Smooth muscle cell of bladder (primary cell): ENCODE measurements at places on chromosomes 16 and 17. TPM values are rescaled to one million over a fixed set of nuclear protein-coding genes. Genes with fewer than 3 reads are reported as not detected.

The CHST4 gene
- not detected in 2 replicates for total RNA-seq

The ZNF200 gene
- 6.5 and 7.4 TPM in 2 replicates for total RNA-seq

The CD7 gene
- total RNA-seq, result 0.09 and 0.14 TPM in 2 replicates

The GGT6 gene
- total RNA-seq, result not detected in 2 replicates

The TEKT1 gene
- total RNA-seq, result not detected in 2 replicates

The NPW gene
- 0.18 and 0.43 TPM in 2 replicates for total RNA-seq

The TBX6 gene
- under 0.01 and 0.09 TPM in 2 replicates for total RNA-seq

The SGCA gene
- total RNA-seq, result 0.18 TPM in 1 of 2 replicates, not detected in the other

The SHBG gene
- total RNA-seq, result 0.57 and 148 TPM in 2 replicates

The PLLP gene
- total RNA-seq, result not detected in 2 replicates

The FOXF1 gene
- total RNA-seq, result 11.8 and 15.6 TPM in 2 replicates

The MRPL10 gene
- 16.5 and 21.0 TPM in 2 replicates for total RNA-seq

The MMP25 gene
- total RNA-seq, result under 0.01 TPM in 1 of 2 replicates, not detected in the other

The NTN1 gene
- total RNA-seq, result 0.09 and 0.14 TPM in 2 replicates

The DECR2 gene
- total RNA-seq, result 9.9 and 11.4 TPM in 2 replicates

The C1QTNF8 gene
- not detected in 2 replicates for total RNA-seq

The TAF15 gene
- total RNA-seq, result 49.5 and 55.0 TPM in 2 replicates

The ASGR1 gene
- total RNA-seq, result 0.28 and 0.37 TPM in 2 replicates

The DBNDD1 gene
- total RNA-seq, result 0.65 and 0.71 TPM in 2 replicates

The SLC38A8 gene
- total RNA-seq, result not detected in 2 replicates

The CHST6 gene
- 1.6 and 1.7 TPM in 2 replicates for total RNA-seq

The NACA2 gene
- not detected in 2 replicates for total RNA-seq

The SDK2 gene
- under 0.01 and 0.09 TPM in 2 replicates for total RNA-seq

The PPP1R27 gene
- not detected in 2 replicates for total RNA-seq

The CXCL16 gene
- total RNA-seq, result 1.8 and 2.1 TPM in 2 replicates

The NPB gene
- total RNA-seq, result 0.28 and 0.46 TPM in 2 replicates

The WSB1 gene
- 130 and 238 TPM in 2 replicates for total RNA-seq

The ADGRG3 gene
- not detected in 2 replicates for total RNA-seq

The DNAH2 gene
- 0.57 and 1.8 TPM in 2 replicates for total RNA-seq

The MFSD6L gene
- not detected in 2 replicates for total RNA-seq

The CHD9NB gene
- 1.1 and 2.3 TPM in 2 replicates for total RNA-seq

The CCDC40 gene
- total RNA-seq, result 4.4 and 4.5 TPM in 2 replicates

The HOXB9 gene
- total RNA-seq, result not detected in 2 replicates

The KCTD19 gene
- total RNA-seq, result under 0.01 and 0.14 TPM in 2 replicates

The HEXIM2 gene
- total RNA-seq, result 7.3 and 10.7 TPM in 2 replicates

The KRT40 gene
- not detected in 2 replicates for total RNA-seq

The RPS15A gene
- total RNA-seq, result 1,960 and 2,370 TPM in 2 replicates

The NUDT7 gene
- 6.0 and 10.4 TPM in 2 replicates for total RNA-seq
